ENCODE measurements at places on chromosomes 5 and 9.

DNA sequence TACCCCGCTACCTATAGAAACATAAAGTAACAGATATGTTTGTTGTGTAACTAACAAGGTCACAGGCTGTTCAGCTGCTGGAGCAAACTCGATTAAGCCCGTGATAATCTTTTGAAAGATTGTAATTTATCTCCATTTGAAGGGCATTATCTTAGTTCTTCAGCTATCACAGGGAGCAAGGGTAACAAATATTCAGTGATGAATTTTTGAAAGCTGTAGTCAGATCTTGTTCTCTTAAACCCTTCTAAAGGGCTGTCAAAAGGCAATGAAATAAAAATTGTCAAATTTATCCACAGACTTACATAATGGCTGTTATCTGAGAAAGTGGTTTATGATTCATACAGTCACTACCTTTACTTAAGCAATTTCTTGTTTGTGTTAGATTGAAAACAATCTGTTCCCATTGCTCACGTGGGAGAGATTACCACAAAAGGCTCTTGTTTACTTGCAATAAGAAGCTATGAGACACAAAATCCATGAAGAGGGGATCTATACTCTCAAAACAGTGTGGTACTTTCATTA is 78.3 kb upstream of the ZNF608 start:
- DNase-seq: peak; percentile 23

DNA sequence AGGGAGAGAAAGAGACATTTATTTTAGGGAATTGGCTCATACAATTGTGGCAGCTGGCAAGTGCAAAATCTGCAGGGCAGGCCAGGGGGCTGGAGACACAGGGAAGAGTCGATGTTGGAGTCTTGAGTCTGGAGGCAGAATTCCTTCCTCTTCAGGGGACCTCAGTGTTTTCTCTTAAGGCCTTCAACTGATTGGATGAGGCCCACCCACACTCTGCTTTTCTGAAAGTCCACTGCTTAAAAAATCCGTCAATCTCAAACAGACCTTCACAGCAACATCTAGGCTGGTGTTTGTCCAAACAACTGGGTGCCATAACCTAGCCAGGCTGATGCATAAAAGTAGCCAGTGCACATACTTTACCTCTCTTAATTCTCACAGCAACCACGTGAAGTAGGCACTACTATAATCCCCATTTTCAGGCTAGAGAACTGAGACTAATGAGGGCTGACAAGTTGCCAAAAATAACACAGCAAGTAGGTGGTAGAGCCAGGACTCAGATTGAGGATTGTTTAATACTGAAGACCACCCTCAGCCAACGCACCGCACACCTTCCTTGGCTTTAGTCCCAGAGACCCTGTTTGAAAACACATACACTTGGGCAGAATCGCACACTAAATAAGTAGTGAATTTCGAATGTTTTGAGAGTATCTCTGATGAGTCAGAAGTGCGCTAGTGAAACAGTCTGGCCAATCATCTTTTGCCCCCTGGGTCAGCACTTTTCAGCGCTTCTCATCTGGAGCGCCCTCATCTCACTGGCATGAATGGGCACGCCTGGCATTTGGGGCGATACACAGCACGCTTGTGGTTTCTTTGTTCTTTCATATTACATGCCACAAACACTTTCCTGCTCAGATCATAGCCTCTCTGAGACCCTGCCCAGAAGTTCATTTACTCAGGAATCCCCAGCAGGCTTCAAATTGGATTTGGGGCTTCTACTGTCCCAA is 591.4 kb downstream of the CCDC171 start:
- DNase-seq: peak; percentile 39

DNA sequence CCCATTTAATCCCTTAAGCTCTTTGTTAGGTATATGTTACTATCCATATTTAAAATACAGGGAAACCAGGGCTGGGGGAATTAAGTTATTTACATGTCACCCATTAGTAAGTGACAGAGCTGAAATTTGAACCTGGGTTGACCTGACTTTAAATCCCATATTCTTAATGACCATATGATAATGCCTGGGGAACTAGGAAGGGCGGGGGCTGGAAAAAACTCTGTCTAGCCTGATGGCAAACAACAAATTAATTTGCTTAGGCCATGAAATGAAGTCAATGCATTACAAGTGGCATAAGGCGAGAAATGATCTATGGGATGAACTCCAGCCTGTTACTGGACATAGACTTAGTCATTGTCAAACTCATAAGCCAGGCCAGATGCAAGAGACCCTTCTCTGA is 325.7 kb upstream of the WWC1 start:
- no peak for DNase-seq

DNA sequence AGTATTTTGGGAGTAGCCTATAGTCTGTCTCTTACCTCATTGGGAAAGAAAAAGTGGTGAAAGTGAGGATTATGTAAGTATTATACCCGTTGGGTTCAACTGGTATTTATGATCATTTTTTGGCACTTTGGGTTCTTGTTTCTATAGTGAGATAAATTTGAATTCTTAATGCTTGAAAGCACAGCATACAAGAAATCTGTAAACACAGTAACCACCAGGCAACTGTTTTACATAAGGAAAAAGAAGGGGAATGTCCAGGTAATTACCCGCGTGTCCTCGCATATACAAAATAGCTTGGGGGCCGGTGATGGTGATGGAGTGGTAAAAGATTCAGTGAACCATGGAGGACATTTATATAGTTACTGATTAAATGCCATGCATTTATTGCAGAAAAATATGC is 60.5 kb downstream of the BASP1 start:
- DNase-seq: no peak

DNA sequence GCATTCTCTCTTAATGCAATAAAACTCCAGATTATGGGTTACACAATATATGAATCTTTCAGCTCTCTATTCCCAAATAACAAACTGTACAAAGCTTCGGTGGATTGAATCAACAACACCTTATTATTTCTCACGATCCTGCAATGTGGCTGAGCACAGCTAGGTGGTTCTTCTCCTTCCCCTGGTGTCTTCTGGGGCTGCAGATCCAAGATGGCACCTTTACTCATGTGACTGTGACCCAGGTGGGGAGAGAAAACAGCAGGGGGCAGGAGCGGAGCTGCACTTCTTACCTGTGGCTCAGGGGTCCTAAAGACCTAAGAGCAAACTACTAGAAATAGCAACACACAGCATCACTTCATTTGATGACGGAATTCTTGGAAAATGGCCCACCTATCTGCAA is 233.1 kb downstream of the IRX1 start:
- no peak for DNase-seq

- DNase-seq: no peak
These were observed 3.5 kb upstream of the PHYHD1 start for GRCh38 chr9:128917151-128917849.

GRCh38 chr5:100600298-100600994 is 65.3 kb downstream of the FAM174A start:
- DNase-seq: no peak

DNA sequence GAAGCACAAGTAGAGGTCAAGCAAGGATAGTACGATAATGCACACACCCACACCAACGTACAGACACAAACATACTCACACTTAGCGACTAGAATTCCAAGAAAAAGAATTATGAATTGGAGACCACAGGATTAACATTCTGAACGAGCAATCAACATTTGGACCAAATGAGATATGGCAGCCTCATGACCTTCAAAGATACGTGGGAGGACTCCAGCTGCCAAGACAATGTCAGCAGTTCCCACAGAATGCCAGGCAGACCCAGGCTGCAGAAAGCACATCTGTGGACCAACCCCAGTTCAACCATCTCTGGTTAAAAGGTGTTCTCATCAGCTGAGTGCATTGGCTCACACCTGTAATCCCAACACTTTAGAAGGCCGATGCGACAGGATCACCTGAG is 187.6 kb upstream of the GRAMD2B start:
- no peak for DNase-seq

- DNase-seq: no peak
These were observed 12.8 kb upstream of the TNFAIP8 start for GRCh38 chr5:119343052-119343451.

GRCh38 chr5:76766746-76767145 is 50.8 kb downstream of the F2R start:
- DNase-seq: peak; percentile 46

DNA sequence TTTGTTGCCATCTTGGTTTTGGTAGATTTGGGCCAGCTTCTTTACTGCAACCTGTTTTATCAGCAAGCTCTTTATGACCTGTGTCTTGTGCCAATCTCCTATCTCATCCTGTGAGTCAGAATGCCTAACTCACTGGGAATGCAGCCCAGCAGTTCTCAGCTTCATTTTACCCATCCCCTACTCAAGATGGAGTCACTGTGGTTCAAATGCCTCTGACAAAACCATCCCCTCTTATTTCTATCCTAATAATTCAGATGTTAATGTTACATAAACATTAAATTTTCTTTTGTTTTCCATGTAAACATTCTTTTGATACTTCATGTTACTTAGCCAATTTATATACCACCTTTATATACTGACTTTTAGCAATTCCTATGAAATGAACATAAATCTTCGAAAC is 746.3 kb downstream of the CDH18 start:
- DNase-seq: no peak

DNA sequence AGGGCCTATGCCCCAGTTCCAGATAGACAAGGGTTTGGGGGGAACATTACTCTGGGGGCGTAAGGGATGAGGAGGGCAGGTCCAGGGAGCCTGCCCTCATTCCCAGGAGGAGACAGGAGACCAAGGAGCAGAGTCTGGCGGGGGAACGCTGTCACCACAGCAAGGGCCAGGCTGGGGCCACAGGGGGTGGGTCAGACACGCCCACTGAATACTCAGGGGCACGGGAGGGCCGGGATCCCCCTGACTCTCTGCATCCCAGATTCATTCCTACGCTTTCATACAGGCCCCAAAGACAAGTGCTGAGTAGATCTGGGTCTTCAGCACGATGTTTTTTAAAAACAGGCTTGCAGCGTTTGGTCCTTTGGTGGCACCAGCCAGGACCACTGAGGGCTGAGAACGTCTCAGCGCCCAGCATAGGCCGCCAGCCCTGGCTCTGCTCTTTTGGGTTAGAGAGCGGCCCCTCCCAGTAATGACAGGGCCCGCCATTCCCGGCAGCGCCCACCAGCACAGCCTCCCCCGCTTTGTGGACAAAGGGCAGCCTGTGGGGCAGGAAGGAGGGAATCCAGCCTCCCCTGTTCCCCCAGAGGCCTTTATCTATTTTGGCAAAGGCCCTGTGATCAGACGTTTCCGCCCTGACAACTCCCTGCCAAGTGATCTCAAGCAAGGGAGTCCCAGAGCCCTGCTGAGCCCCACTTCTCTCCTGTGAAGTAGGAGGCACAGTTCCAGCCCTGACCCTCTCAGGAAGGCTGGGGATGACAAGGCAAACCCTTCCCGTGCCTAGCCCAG is 24.9 kb downstream of the NEK6 start:
- DNase-seq: no peak

- no peak for DNase-seq
These were observed 46.0 kb downstream of the ACTBL2 start for GRCh38 chr5:57436586-57436985.

DNA sequence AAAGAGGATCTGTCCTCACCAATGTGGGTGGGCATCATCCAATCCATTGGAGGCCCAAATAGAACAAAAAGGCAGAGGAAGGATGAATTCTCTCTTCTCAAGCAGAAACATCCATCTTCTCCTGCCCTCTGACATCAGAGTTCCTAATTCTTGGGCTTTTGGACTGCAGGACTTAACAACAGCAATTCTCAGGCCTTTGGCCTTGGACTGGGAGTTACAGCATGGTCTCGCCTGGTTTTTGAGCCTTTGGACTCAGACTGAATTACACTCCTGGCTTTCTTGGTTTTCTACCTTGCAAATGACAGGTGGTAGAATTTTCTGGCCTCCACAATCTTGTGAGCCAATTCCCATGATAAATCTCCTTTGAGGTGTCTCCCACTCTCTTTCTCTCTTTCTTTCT is 60.5 kb upstream of the CD180 start:
- no peak for DNase-seq

- peak; percentile 63 for DNase-seq
These were observed 196.4 kb upstream of the PTGER4 start for GRCh38 chr5:40483316-40483715.

DNA sequence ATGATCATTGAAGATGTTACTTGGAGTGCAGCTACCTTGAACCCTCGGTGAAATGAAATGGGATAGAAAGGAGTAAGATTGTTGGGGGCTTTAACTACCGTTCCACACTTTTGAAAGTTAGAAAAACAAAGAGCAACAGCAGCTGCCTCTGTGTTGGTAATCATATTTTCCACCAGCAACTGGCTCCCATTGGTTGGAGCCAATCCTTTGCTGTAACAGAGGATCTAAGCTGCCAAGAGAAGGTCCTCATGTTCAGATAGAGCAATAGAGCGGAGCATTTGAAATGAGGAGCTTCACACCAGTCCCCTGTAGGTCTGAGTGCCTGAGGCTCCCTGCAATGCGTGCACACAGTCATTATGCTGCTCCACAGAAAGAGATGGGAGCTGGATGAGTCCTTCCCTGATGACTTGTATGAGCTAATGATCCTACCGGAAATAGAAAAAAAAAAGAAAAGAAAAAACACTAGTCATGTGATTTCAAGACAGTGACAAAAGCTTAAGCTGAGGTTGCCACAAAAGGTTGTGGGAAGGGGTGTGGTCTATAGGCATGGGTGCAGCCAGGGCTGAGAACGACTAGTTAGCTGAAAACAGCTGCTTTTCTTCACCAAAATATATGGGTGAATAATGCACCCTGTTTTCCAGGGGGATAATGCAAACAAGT is 300.7 kb downstream of the MLLT3 start:
- no peak for DNase-seq

DNA sequence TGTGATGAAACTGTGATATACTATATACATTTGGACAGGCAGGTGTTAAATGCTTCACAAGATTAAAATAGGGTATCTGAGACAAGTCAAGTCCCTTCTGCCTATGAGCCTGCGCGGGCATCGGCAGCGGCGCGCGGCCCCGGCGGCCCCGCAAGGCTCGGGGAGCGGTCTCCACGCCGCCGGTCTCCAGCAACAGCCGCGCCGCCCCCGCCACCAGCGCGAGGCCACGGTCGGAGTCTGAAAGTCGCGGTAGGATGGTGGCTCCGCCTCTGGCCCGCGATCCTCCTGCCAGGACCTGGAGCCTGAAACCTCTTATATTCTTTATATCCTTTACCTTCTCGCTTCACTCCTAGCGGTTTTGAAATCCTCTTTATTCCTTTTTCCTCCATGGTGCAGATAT is 99.4 kb downstream of the INSL6 start:
- no peak for DNase-seq

DNA sequence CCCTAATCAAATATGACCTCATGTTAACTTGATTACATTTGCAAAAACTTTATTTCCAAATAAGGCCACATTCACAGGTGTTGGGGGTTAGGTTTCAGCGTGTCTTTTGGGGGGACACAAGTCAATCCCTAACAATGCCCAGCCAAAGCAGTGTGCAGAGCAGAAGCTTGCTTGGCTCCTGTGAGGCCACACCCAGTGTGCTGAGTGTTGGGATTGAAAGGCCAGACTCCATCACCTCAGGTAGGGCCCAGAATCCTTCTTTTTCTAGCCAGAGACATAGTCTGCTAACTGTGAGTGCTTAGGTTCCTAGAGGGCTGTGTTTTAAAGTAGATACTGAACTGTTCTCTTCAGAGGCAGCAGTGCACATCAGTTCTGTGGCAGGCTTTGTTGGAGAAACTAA is 27.9 kb downstream of the KDM4C start:
- no peak for DNase-seq
